ENCODE measurements at places on chromosomes 16 and 17. TPM values are rescaled to one million over a fixed set of nuclear protein-coding genes. Genes with fewer than 3 reads are reported as not detected.

GRCh38 chr16:19375561-19376158, 42.0 kb upstream of the TMC5 start:
- peaks cover 8% of the 10 kb centered on the region for H3K4me1 ChIP-seq
- no peak overlapping the region for H3K4me3 ChIP-seq
- H3K27ac ChIP-seq: no peak overlapping the region
- peak; percentile 47 for DNase-seq

GRCh38 chr16:85998171-85998867, 99.4 kb downstream of the IRF8 start:
- no peak overlapping the region for H3K27ac ChIP-seq
- no peaks in the 10 kb centered on the region for H3K36me3 ChIP-seq
- DNase-seq: no peak
- no peaks in the 10 kb centered on the region for H3K27me3 ChIP-seq
- peaks cover 29% of the 10 kb centered on the region for H3K4me1 ChIP-seq

GRCh38 chr17:48704361-48705248, 17.7 kb downstream of the PRAC1 start:
- H3K4me3 ChIP-seq: no peak overlapping the region
- H3K27ac ChIP-seq: no peak overlapping the region
- H3K4me1 ChIP-seq: no peaks in the 10 kb centered on the region
- no peaks in the 10 kb centered on the region for H3K36me3 ChIP-seq
- no peak for DNase-seq

The CARD14 gene
- total RNA-seq: not detected

The KRT40 gene
- total RNA-seq: not detected

The STAC2 gene
- total RNA-seq: not detected

The KIF18B gene
- total RNA-seq: 42.9 TPM

DNA sequence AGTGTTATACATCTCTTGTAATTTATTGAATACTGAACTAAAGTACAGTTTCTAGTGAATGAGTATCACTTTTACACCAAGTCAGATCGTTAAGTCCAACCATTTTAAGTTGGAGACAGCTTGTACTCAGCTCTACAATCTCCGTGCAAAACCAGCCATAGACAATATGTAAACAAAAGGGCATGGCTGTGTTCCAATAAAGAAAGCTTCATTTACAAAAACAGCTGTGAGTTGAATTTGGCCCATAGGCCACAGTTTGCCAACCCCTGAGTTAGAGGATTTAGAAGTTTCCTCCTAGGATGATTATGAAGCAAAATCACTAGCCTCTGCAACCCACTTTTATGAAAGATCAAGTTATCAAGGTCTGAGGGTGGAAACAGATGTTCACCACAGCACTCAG, 105.7 kb upstream of the RCVRN start:
- H3K36me3 ChIP-seq: no peaks in the 10 kb centered on the region
- no peaks in the 10 kb centered on the region for H3K27me3 ChIP-seq
- H3K4me3 ChIP-seq: no peak overlapping the region
- no peaks in the 10 kb centered on the region for H3K4me1 ChIP-seq

The FBXW10B gene
- 1.1 TPM for total RNA-seq

DNA sequence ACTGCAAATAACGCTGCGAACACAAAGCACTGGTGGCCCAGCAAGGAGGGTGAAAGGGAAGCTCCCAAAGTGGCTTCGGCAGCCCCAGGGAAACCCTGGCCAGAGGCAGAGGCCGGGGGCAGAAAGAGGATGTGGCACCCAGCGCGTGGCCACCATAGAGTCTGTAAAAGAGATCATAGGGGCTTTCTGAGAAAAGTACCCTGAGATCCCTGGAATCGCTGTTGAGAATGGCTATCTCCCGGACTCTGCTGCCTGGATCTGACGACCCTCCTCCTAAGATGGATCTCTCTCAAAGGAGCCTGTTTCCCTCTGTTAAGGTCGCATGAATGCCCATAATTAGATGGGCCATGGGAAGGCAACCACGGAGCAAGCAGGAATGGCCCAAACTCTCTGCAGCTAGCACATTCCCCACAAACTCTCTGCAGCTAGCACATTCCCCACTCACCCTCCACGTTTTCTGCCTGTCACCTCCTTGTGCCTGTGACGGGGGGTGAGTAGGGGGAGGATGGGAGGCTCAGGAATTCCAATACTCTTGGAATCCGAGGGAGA, 364.4 kb downstream of the XYLT1 start:
- no peaks in the 10 kb centered on the region for H3K36me3 ChIP-seq
- H3K4me3 ChIP-seq: no peak overlapping the region
- no peak overlapping the region for H3K27ac ChIP-seq
- no peak for DNase-seq
- H3K4me1 ChIP-seq: peaks cover 6% of the 10 kb centered on the region
- no peaks in the 10 kb centered on the region for H3K27me3 ChIP-seq

GRCh38 chr17:28570716-28571360, 486 bp downstream of the PIGS start:
- peak overlapping the region; percentile 89 for H3K27ac ChIP-seq
- DNase-seq: peak; percentile 70
- no peaks in the 10 kb centered on the region for H3K27me3 ChIP-seq
- H3K4me1 ChIP-seq: peaks cover 50% of the 10 kb centered on the region

GRCh38 chr16:86406056-86406455, 104.3 kb upstream of the FOXF1 start:
- H3K27me3 ChIP-seq: peaks cover 8% of the 10 kb centered on the region
- no peak overlapping the region for H3K4me3 ChIP-seq
- H3K4me1 ChIP-seq: no peaks in the 10 kb centered on the region
- H3K27ac ChIP-seq: no peak overlapping the region
- no peaks in the 10 kb centered on the region for H3K36me3 ChIP-seq

The ACSM5 gene
- not detected for total RNA-seq

- no peak overlapping the region for H3K27ac ChIP-seq
- DNase-seq: no peak
- no peak overlapping the region for H3K4me3 ChIP-seq
- H3K27me3 ChIP-seq: no peaks in the 10 kb centered on the region
- H3K4me1 ChIP-seq: no peaks in the 10 kb centered on the region
These were observed 447.2 kb downstream of the KIF2B start for GRCh38 chr17:54269881-54270280.

The SSTR5 gene
- total RNA-seq: not detected

DNA sequence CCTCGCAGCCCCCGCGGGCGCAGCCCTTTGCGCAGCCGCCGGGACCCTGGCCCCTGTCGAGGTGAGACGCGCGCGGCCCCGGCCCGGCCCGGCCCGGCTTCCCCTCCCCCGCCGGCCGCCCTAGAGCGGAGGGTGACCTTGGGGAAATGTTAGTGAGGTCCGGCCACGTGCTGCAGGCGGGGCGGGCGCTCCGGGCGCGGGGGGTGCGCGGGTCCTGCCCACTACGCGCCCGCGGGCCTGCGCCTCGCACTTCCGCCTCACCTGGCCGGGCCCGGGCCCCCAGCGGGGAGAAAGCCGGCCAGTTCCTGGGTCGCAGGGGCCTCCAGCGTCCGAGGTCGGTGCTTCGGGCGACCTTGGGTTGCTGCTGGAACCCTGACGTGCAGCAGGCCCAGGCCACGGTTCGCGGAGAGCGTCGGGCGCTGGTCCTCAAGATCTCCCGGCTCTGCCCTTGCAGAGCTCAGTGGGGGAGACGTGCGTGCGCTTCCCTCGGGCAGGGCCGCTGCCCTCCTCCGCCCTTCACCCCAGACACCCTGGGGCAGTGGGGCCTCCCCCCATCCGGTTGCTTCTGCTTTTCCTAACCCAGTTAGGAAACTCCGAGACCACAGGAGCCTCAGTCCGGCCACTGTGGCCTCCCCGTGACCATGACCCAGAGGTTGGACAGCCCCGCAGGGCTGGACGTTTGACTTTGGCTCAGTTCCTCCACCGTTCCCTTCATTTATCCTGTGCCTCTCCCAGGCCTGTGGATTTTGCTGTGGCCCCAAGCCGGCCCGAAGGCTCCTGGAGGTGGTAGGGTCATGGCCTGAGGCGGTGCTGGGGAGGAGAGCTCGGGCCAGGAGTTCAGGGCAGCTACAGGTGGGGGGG, 791 bp downstream of the MCRIP2 start:
- no peaks in the 10 kb centered on the region for H3K27me3 ChIP-seq
- peak; percentile 49 for DNase-seq
- H3K4me1 ChIP-seq: peaks cover 15% of the 10 kb centered on the region
- H3K27ac ChIP-seq: no peak overlapping the region
- peak overlapping the region; percentile 73 for H3K4me3 ChIP-seq

GRCh38 chr16:19843371-19843770, 41.3 kb downstream of the GPRC5B start:
- no peaks in the 10 kb centered on the region for H3K36me3 ChIP-seq
- no peak overlapping the region for H3K4me3 ChIP-seq
- H3K27ac ChIP-seq: no peak overlapping the region
- no peak for DNase-seq

The HBA2 gene
- total RNA-seq: not detected

The CSH1 gene
- not detected for total RNA-seq

GRCh38 chr16:86239381-86239780, 270.9 kb upstream of the FOXF1 start:
- H3K27me3 ChIP-seq: peaks cover 21% of the 10 kb centered on the region
- DNase-seq: no peak
- no peak overlapping the region for H3K4me3 ChIP-seq
- H3K4me1 ChIP-seq: no peaks in the 10 kb centered on the region
- H3K36me3 ChIP-seq: no peaks in the 10 kb centered on the region

The VAC14 gene
- 22.2 TPM for total RNA-seq

DNA sequence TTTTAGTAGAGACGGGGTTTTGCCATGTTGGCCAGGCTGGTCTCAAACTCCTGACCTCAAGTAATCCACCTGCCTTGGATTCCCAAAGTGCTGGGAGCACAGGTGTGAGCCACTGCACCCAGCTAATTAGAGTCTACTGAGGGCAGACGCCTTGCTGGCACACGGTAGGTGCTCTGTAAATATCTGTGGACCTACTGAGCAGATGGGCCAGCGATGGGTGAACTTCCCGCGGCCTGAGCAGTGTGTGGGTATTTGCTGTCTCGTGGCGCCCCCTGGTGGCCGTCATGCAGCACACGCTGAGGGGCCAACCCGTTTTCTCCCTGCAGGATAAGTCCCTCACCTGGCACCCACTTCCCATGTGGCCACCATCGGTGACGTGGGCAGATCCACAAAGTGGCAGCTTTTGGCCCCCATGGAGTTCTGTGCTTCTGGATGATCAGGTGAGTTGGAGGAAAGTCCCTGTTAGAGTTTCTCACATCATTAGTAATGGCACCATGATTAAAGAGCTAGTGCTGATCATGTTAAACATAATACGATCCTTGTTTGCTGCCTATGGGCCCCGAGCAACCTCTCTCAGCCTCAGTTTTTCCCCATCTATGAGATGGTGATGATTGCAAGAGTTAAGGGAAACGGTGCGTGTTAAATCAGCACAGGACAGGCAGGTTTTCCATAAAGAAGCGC, 40.7 kb downstream of the ZDHHC7 start:
- H3K27ac ChIP-seq: no peak overlapping the region
- peaks cover 9% of the 10 kb centered on the region for H3K36me3 ChIP-seq
- no peaks in the 10 kb centered on the region for H3K27me3 ChIP-seq
- peak; percentile 85 for DNase-seq
- no peaks in the 10 kb centered on the region for H3K4me1 ChIP-seq
